ENCODE measurements at places on chromosomes 7 and 10.

- DNase-seq, result no peak
These were observed 210.3 kb downstream of the GLI3 start for GRCh38 chr7:42026622-42027197.

GRCh38 chr10:86256690-86257315 lies 109.8 kb downstream of the GRID1 start:
- no peak for DNase-seq

- no peak for DNase-seq
These were observed 256.5 kb downstream of the FRMD4A start for GRCh38 chr10:14074062-14074884.

DNA sequence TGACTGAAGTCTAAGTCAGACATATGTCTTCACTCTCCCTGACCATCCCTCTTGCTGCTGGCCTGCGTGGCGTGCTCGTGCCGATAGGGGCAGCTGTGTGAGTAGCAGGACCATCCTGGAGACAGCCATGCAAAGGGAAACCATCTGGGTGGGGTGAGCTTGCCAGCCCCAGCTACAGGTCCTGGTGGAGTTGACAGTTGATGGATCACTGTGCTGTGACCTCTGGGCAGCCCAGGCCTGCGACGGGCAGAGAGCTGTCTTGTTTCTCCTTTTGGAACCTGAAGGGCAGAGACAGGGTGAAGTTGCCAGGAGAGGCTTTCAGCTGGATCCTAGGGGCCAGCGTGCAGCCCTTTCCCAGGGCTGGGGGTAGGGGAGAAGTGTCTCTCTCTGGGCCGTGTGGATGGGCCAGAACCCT lies 44.7 kb downstream of the GRK5 start:
- no peak for DNase-seq

DNA sequence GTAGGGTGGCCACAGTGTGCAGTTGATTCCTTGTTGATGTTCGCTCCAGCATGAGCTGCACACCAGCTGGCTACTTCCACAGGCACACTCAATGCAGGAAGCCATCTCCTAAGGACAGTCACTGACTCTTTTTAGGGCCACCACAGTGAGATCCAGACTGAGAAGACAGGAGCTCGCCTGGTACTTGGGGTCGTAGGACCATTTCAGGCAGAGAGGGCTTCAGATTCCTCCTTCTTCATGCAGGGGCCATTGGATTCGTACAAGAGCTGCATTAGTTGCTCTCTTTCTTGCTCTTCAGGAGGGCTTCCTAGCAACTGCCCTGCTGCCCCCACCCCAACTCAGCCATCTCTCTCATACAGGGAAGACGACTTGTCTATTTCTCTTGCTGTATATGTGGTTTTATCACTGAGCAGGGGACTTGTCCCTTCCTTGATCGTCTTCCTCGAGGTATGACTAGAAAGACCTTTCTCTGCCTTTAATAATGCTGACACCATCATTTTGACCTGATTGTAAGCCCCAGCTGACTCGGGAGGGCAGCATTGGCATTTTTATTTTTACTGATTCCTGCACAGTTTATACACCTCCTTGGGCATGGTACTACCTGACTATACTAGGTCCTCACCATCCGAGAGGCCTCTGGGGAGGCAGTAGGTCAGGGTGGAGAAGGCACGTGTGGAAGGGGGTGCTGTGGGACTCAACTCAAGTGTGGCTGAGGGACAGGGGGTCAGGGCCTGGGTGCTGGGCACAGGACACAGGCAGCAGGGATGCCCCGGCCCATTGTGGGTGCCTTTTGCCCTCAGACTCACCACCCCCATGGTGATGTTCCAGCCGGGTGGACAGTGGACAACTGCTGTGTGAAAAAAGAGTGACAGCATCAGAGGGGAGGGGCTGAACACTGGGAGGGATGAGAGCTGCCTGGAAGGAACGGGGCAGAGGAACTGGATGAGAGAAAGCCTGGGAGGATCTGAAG lies 136.7 kb upstream of the ZNF746 start:
- DNase-seq, result no peak

GRCh38 chr7:46003896-46004875 lies 83.1 kb upstream of the IGFBP3 start:
- no peak for DNase-seq

- DNase-seq, result peak; percentile 36
These were observed 28.5 kb upstream of the DPYSL4 start for GRCh38 chr10:132158122-132158741.

- DNase-seq, result peak; percentile 73
These were observed 2.2 kb downstream of the CYP17A1 start for GRCh38 chr10:102835007-102835482.

GRCh38 chr7:11914645-11915044 lies 82.6 kb upstream of the THSD7A start:
- DNase-seq, result no peak

DNA sequence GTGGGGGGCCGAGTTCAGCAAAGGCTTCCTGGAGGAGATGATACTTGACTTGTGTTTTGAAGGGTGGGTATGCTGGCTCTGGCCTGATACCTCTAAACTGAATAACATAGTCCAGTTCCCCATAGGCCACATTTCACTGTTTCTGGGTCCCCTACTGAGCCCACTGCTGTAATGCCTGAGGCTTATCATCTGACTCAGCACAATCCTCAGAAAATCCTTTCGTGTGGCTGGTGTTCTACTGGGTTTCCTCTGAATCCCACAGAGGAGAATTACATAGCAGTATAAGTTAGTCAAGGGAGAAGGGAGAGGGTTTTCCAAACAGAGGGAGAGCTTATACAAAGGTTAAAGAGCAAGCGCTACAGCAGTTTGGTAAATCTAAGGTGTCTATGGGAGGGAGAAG lies 2.8 kb upstream of the R3HCC1L start:
- no peak for DNase-seq

DNA sequence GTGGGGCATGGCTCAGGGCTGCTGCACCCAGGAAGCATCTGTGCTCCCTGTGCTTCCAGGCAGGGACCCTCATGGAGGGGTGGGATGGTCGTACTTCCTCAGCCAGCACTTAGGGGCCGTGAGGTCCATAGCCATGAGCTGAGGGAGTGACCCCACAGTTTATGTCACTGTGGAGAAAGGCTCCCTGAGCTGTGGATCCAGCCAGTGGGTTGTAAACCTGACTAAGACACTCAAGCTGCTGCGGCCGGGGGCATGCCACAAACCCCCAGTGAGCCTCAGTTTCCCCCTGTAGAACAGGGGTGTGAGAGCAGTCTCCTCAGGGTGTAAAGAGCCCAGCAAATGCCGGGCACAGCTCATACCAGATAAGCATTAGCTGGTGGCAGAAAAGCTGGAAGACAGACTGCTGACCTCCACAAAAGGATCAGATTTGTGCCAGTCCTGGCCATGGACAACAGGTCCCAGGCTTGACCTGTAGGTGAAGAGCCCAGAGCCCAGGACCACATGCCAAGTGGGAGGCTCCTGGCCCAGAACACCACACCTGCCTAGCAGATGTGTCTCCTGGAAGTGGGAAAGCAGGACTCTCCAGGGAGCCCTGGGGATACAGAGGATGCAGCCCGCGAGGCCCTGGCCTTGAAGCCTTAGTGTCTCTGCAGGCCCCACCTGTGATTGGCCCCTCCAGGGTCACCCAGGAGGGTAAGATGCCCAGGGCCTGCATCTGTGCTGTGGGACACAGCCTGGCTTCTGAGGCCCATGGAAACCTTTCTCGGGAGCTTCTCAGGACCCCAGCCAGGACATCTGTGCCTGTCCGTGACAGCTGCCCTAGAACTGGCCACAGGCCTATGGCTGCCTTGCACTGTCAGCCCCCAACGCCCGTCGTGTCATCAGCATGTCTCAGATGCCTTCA lies 78.1 kb upstream of the RET start:
- no peak for DNase-seq

- no peak for DNase-seq
These were observed 111.5 kb downstream of the PRPF18 start for GRCh38 chr10:13698217-13698616.

DNA sequence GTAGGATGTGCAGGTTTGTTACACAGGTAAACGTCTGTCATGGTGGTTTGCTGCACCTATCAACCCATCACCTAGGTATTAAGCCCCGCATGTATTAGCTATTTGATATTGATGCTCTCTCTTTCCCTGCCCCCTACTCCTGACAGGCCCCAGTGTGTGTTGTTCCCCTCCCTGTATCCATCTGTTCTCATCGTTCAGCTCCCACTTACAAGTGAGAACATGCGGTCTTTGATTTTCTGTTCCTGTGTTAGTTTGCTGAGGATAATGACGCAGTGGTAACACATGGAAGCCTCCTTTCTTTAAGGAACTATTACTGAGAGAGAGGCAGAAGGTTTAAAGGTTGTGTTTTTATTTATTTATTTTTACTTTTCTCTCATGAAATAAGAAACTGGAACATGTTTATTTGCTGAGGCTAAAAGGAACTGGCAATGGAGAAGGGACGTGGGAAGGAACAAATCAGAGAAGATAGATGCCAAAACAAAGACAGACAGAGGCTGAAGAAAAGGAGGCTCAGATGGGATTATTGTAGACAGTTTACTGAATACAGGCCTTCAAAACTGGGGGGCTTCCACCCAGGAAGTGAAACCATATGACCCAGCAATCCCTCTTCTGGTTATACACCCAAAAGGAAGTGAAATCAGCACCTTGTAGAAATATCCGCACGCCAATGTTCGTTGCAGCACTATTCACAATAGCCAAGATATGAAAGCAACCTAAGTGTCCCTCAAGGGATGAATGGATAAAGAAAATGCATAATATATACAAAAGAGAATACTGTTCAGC lies 556.3 kb downstream of the GRM8 start:
- DNase-seq, result no peak

DNA sequence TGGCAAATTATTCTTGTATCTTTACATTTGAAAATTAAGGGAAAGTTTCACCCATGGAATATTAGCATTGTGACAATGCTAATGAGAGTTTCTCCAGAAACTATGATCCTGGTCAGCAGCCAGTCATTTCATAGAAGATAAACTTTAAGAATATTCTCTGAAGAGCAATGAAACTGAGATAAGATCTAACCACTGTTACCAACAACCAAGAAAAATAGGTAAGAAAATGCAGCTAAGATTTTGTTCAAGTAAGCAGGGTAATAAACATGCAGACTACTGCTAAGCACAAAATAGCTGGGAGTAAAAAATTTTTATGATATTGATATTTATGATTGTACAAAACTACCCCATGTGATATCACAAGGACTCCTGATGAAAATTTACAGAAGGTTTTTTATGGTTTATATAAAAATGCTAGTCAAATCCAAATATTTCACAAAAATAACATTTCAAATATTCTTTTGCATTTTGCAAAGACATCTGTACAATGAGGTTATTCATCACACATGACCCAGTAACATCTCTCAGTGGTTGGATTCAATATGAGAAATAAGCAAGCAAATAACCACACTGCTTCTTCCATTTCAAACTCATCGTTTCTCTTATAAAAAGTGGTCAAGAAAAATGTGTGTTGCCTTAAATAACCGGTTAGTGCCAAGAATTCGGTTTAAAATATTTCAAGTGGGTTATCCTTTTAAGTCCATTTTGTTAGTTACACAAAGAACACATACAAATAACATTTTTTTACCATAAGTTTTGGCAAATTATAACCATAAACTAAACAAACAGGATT lies 251.6 kb downstream of the DIP2C start:
- no peak for DNase-seq

DNA sequence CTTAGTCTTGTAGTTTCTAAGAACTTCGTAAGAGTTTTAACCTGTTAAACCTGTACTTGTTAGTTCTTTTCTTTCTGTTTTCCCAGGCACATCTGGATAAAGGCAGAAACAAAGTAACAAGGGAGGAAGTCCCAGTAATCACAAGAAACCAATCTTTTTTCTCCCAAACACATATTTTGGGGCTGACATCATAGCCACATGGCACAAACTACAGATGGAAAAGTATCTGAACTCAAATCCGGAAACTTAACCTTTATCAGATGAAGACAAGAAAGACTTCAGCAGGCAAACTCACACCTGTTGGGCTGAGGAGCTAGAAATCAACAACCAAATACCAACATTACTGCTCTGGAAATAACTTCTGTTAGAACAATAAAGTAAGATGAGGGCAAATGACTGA lies 67.1 kb downstream of the CUBN start:
- DNase-seq, result no peak

- no peak for DNase-seq
These were observed 409.5 kb downstream of the SDK1 start for GRCh38 chr7:3710531-3710930.

DNA sequence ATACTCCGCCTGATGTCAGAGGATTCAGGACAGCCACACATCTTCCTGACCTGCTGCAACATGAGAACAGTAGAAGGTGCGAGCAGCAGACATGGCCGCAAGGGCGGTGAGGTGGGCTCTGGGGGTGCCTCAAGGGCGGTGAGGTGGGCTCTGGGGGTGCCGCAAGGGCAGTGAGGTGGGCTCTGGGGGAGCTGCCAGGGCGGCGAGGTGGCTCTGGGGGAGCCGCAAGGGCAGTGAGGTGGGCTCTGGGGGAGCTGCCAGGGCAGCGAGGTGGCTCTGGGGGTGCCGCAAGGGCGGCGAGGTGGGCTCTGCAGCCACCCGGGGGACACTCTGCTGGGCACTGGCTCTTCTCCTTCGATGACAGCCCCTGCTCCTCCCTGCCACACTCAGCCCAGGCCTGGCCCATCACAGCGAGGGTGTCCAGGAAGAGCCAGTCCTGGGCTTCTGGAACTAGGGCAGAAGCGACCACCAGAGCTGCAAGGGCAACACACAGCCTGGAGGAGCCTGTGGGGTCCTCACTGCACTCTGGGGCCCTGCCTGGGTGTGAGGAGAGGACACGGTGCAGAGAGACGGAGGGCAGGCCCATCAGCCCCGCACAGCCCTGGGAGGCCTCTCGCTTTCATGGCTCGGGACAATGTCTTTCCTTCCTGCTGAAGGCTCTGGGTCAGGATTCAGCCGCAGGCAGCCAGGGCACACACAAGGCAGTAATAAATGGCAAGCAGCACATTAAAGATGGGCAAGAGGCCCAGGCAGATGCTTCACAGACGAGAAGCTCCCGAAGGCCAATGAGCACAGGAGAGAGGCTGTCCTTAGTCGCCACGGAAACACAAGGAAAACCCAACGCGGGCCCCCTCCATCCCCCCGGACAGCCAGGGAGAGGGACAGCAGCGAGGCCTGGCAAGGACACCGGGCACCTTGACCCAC lies 42.5 kb downstream of the STK32C start:
- DNase-seq, result no peak

All from CD4-positive, alpha-beta T cell treated with Interferon alpha-2 for 1 hour (primary cell).